ENCODE measurements at places on chromosomes 11 and 22. TPM values are rescaled to one million over a fixed set of nuclear protein-coding genes. Genes with fewer than 3 reads are reported as not detected.

DNA sequence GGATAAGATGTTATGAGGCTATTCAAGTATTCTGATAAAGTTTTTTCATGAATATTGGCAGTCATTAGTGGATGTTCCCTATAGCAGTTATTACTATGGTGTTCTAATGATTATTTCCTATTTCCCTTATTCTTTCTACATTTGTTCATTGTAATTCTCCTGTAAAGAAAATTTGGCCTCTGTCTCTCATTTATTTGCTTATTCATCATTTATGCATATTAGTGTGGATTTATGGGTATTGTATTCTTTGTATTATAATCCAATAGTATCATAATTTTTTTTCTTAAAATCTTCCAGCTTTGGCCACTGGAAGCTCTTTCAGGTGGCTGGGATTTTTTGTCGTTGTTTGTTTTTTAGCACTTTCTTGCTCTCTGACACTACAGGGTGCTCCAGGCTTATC, 47.3 kb downstream of the JAM3 start:
- no peaks in the 10 kb centered on the region for H3K27me3 ChIP-seq
- no peak for DNase-seq
- no peak overlapping the region for H3K27ac ChIP-seq
- H3K36me3 ChIP-seq = no peaks in the 10 kb centered on the region
- H3K4me1 ChIP-seq = peaks cover 6% of the 10 kb centered on the region

DNA sequence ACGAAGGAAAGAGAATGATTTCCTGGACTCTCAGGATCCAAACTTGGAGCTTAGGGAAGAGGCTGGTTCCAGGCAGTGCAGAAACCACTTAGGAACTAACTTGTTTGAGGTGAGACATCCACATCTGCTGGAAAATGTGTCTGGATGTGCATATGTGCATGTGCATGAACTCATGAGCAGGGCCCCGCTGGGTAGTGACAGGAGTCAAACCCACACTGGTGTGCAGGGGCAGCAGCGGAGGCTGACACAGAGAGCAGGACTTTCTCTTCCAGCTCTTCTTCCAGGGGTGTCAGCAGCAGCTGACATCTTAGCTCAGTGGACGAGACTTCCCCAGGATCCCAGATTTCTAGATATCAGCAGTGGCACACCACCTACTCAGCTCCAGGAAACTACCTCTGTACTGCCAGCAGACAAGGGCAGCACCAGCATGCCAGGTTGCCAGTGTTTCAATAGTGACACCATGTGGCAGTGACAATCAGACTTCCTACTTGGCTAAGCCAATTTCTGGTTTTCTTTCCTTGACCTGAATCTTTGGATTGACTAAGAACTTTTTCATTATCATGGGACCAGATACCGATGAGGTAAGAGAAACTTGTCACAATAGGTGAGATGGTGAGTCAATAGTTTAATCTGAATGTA, 227.5 kb upstream of the ZC3H12C start:
- H3K27me3 ChIP-seq = no peaks in the 10 kb centered on the region
- DNase-seq = no peak
- no peaks in the 10 kb centered on the region for H3K4me1 ChIP-seq

GRCh38 chr11:64684357-64684756, 38.6 kb downstream of the NRXN2 start:
- no peak for DNase-seq
- H3K27ac ChIP-seq = no peak overlapping the region

GRCh38 chr11:111414267-111414931, 35.3 kb upstream of the POU2AF1 start:
- no peak for DNase-seq
- H3K4me3 ChIP-seq = no peak overlapping the region
- no peaks in the 10 kb centered on the region for H3K36me3 ChIP-seq
- H3K27ac ChIP-seq = no peak overlapping the region
- no peaks in the 10 kb centered on the region for H3K27me3 ChIP-seq
- peaks cover 29% of the 10 kb centered on the region for H3K4me1 ChIP-seq

GRCh38 chr22:40487663-40488249, 117.4 kb downstream of the SGSM3 start:
- DNase-seq = no peak
- H3K36me3 ChIP-seq = no peaks in the 10 kb centered on the region
- H3K27me3 ChIP-seq = no peaks in the 10 kb centered on the region
- no peak overlapping the region for H3K27ac ChIP-seq
- no peak overlapping the region for H3K4me3 ChIP-seq
- H3K4me1 ChIP-seq = peaks cover 57% of the 10 kb centered on the region

The LTBP3 gene
- 246 TPM for total RNA-seq

DNA sequence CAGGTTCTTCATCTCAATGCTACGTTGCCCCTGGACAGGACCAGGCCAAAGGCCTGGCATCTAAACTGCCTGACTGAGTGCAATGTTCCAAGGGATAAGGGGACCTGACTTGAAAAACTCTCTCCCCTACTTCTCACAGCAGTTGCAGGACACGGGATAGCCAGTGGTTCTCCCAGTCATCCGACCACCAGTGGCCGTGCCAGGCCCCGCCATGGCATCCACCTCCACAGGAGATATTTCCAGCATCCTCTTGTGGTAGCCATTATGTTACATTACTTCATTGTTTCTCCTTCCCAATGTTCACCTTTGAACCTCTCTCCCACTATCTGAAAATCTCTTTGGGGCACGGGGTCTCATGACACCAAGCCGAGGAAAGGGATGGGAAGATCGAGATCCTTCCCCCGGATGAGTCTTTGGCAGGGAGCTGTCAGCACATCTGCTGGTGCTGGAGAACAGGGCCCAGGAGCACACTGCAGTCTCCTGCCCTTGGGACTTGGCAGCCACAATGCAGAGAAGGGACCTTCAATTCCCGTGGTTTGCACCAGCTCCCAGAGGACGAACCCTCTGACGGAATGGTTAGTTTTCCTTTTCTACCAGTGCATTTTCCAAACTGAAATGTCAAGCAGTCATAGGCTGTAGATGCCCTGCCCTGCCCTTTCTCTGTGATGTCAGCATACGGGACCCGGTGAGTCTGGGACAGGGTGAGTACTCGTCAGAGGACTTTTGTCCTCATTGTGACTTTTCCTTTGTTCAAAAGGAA, 121.2 kb downstream of the ETS1 start:
- no peak for DNase-seq
- H3K27me3 ChIP-seq = no peaks in the 10 kb centered on the region
- H3K36me3 ChIP-seq = no peaks in the 10 kb centered on the region

DNA sequence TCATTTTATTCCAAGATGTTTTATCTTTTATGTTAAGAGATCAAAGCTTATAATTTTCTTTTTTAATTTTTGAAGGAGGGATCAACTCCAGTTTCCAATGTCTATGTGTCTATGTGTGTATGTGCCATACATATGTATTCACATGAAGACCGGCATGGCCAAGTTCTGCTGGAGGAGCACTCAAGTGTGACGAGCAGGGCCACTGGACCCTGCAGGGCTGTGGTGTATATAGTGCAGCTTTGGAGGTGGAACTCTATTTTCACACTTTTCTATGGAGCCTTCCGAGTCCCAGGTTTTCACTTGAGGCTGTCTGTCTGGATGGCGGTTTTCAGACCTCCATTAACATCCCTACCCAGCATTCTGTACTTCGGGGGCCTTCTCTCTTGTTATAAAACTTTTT, 36.5 kb upstream of the TTC12 start:
- no peak overlapping the region for H3K4me3 ChIP-seq
- H3K27me3 ChIP-seq = no peaks in the 10 kb centered on the region
- H3K4me1 ChIP-seq = no peaks in the 10 kb centered on the region
- H3K27ac ChIP-seq = no peak overlapping the region
- DNase-seq = peak; percentile 28

DNA sequence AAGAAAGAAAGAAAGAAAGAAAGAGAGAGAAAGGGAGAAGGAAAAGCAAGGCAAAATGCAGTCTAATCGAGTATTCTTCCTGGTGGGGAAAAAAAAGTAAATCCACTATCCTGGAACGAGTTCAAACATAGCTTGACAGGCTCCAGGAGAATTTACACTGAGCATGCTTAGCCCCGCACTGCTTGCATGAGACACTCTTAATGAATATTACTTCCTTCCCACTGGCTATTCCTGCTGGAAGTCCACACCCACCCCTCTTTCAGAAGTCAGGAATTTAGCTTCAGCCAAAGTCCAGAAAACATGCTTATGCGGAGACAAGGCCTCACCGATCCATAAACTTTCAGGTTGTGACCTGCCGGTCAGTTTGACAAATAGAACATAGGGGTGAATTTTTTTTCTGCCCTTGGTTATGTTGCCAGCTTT, 251.8 kb upstream of the BLID start:
- no peak for DNase-seq
- no peak overlapping the region for H3K4me3 ChIP-seq
- H3K27ac ChIP-seq = peak overlapping the region; percentile 26

GRCh38 chr11:95703049-95703448, 86.5 kb downstream of the FAM76B start:
- H3K4me1 ChIP-seq = peaks cover 44% of the 10 kb centered on the region
- no peak overlapping the region for H3K4me3 ChIP-seq

The OR5AP2 gene
- not detected for total RNA-seq

DNA sequence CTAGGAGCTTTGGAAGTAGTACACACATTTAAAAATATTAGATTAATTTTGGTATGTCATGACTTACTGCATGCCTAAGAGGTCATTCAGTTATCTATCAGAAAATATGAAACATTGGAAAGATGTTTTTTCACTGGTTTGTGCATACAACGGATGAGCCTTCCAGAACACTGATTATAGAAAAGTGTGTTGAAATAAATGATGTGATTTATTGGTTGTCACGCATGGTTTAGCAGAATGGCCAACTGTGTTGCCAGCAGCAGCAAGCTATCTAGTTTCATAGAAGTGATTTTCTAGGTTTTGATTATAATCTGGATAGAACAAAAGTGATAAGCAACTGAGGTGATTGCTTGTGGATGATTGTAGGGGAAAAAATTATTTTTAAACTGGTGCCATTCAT, 53.6 kb downstream of the DDX10 start:
- H3K4me3 ChIP-seq = no peak overlapping the region
- DNase-seq = no peak
- no peak overlapping the region for H3K27ac ChIP-seq
- no peaks in the 10 kb centered on the region for H3K4me1 ChIP-seq

DNA sequence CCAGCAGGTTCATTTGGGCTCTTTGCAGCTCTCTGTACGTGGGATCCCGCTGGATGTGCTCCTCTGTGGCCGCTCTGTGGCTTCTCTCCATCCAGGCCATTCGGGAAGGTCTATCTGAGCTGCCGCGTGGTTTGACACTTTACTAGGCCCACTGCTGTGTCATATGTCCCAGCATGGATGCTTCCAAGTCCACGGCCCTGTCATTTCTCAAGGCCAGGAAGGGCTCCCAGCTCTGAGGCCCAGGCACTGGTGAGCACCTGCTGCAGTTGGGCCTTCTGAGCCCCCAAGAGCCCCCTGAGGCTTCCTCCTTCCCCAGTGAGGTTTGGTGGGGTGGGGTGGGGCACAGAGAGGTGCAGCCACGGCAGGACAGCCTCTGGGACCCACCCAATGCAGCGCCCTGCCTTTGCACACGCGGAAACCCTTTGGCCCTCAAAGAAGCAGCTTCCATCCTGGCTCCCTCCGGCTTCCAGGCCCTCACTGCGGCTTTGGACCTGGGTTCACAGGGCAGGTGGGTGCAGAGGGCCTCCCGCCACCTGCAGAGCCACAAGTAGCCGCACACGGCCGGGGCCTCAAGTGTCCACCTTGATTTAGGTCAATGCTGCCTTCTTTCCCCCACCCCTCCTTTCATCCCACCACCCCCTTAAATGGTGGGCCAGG, 44.5 kb upstream of the FGF3 start:
- H3K4me1 ChIP-seq = no peaks in the 10 kb centered on the region
- no peaks in the 10 kb centered on the region for H3K27me3 ChIP-seq
- H3K36me3 ChIP-seq = no peaks in the 10 kb centered on the region
- no peak overlapping the region for H3K4me3 ChIP-seq

- no peaks in the 10 kb centered on the region for H3K36me3 ChIP-seq
- no peak overlapping the region for H3K4me3 ChIP-seq
- H3K27ac ChIP-seq = no peak overlapping the region
- no peaks in the 10 kb centered on the region for H3K27me3 ChIP-seq
- no peak for DNase-seq
These were observed 588.3 kb upstream of the ANO5 start for GRCh38 chr11:21604564-21604963.

The CDCA5 gene
- 3.7 TPM for total RNA-seq

GRCh38 chr11:130994043-130994442, 77.8 kb upstream of the SNX19 start:
- H3K36me3 ChIP-seq = no peaks in the 10 kb centered on the region
- no peak overlapping the region for H3K4me3 ChIP-seq
- H3K4me1 ChIP-seq = no peaks in the 10 kb centered on the region
- no peak for DNase-seq

DNA sequence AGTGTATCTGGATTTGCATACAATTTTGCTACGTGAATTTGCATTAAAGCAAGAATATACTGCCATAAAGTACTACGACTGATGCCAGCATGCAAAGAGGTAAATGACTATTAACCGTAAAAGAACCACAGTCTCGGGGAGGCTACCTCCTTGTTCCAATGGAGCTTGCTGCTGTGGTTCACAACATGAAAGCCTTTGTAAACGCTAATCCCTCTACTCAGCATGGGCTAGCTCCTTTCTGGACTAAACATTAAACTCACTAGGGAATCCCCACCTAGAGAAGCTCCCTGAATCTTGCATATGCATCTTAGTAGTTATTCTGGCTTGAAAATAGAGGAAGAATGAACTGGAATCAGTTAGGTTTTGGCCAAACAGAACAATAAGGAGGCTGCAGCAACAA, 60.5 kb upstream of the ARHGAP32 start:
- no peak overlapping the region for H3K27ac ChIP-seq
- H3K27me3 ChIP-seq = no peaks in the 10 kb centered on the region
- no peak overlapping the region for H3K4me3 ChIP-seq
- no peak for DNase-seq
- peaks cover 11% of the 10 kb centered on the region for H3K4me1 ChIP-seq

The CAT gene
- 108 TPM for total RNA-seq

- H3K4me3 ChIP-seq = no peak overlapping the region
- no peak for DNase-seq
- peaks cover 48% of the 10 kb centered on the region for H3K4me1 ChIP-seq
- no peaks in the 10 kb centered on the region for H3K27me3 ChIP-seq
- no peaks in the 10 kb centered on the region for H3K36me3 ChIP-seq
- no peak overlapping the region for H3K27ac ChIP-seq
These were observed 5.1 kb downstream of the PHF21A start for GRCh38 chr11:46116007-46116711.

The UBQLN3 gene
- total RNA-seq = not detected

The MUC6 gene
- not detected for total RNA-seq

GRCh38 chr22:22487059-22487458, 21.5 kb downstream of the ZNF280B start:
- H3K27ac ChIP-seq = no peak overlapping the region
- H3K4me1 ChIP-seq = no peaks in the 10 kb centered on the region
- no peak overlapping the region for H3K4me3 ChIP-seq
- no peaks in the 10 kb centered on the region for H3K27me3 ChIP-seq
- no peak for DNase-seq

GRCh38 chr22:46084943-46085827, 65.1 kb upstream of the PPARA start:
- no peaks in the 10 kb centered on the region for H3K27me3 ChIP-seq
- peaks cover 93% of the 10 kb centered on the region for H3K4me1 ChIP-seq
- peaks cover 3% of the 10 kb centered on the region for H3K36me3 ChIP-seq
- DNase-seq = no peak

All from vagina (tissue), 2 donors.